ENCODE measurements at places on chromosomes 2 and 18.

- no peak for DNase-seq
Observed at GRCh38 chr2:119230219-119231185, 6.9 kb downstream of the STEAP3 start.

- no peak for DNase-seq
Observed at GRCh38 chr2:223113161-223113560, 61.2 kb downstream of the KCNE4 start.

GRCh38 chr2:40725040-40725439, 273.1 kb upstream of the SLC8A1 start:
- no peak for DNase-seq

DNA sequence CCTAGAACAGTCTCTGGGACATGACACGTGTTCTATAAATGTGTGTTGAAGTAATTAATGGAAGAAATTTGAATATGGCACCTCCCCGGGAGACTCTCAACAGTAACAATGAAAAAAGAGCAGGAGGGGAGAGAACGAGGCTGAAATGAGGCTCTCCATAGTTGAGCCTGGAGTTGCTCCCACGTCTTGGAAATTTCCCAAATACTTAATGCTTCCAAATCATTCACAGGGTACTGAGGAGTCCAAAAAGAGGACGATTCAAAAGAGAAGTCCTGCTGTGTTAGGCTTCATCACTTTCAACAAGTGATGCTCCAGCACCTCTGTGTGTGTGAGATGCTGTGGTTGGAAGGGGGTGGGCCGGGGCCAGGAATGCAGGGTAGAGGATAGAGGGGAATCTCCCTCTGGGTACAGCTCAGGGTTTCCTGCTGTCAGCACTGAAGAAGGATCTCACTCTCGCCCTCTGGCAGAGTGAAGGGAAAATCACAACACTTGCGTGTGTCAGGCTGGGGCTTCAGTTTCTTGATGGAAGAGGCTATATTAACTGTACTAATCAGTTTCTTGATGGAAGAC, 18.1 kb upstream of the ZNF407 start:
- DNase-seq, result no peak

DNA sequence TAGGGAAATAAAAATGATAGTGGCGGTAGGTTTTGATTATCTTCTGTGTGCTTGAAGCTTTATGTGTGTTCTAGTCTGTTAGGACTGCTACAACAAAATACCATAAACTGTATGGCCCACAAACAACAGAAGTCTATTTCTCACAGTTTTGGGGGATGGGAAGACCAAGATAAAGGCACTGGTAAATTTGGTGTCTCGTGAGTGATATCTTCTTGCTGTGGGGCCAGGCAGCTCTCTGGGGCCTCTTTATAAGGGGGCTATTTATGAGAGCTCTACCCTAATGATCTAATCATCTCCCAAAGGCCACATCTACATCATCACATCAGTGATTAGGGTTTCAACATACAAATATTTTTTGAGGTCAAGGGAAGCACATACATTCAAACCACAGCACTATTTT, 86.8 kb upstream of the SPHKAP start:
- DNase-seq, result no peak

DNA sequence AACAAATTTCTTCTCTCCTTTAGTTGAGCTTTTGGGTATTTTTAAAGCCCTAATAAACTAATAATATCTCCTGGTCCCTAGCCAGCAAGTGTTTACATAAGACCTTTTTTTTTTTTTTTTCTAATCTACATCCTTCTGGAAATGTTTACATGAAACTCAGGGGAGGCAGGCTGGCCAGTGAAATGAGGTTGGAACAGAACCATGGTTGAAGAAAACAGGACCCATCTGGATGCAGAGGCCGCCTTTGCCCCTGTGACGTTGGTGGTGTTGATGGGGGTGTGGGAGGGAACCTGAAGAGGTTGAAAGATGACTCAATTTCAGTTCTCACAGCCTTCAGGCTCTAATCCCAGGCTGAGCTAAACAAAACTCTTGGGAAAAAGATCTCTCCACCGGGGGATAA, 118.5 kb downstream of the NRP2 start:
- DNase-seq, result peak; percentile 15

- no peak for DNase-seq
Observed at GRCh38 chr18:13137670-13138419, 80.7 kb upstream of the LDLRAD4 start.

- no peak for DNase-seq
Observed at GRCh38 chr2:168293766-168294165, 46.4 kb upstream of the STK39 start.

GRCh38 chr2:15799432-15799827, 140.9 kb upstream of the MYCN start:
- DNase-seq, result no peak

DNA sequence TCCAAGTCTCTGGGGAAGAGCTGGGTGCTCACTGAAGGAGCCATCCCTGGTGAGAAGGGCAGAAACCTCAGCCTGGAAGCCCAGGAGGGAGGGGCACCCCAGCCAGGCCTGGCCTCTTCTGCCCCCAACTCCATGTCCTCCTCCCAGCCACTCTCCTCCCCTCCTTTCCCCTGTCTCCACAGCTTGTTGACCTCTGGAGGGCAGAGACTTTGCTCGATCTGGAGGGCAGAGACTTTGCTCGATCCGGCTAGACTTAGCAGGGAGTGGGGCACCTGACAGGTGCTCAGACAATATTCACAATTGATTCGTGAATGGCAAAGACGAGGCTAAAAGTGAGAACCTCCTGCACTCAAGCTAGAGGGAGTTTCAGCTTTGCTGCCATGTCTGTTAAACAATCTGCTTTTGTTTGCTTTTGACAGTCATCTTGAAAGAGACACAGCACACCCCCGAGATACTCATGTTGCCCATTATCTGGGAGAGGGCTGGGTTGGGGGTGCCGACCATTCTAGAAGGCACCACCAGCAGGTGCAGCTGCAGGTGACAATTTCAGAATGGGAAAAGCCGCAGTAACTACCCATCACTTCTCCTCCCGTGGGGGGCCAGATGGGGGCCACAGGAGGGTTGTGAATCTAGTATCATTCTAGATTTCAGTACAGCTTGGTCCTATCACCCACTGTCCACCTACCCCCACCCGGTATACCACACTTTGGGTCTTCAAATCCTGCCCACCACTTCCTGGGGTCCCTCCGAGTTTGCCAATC, 54.8 kb downstream of the DNMT3A start:
- DNase-seq, result no peak

- DNase-seq, result no peak
Observed at GRCh38 chr18:54813305-54813704, 15.0 kb upstream of the RAB27B start.

- no peak for DNase-seq
Observed at GRCh38 chr2:24824966-24825882, 32.0 kb downstream of the CENPO start.

GRCh38 chr2:35251156-35251555, 1104.4 kb upstream of the CRIM1 start:
- DNase-seq, result no peak

DNA sequence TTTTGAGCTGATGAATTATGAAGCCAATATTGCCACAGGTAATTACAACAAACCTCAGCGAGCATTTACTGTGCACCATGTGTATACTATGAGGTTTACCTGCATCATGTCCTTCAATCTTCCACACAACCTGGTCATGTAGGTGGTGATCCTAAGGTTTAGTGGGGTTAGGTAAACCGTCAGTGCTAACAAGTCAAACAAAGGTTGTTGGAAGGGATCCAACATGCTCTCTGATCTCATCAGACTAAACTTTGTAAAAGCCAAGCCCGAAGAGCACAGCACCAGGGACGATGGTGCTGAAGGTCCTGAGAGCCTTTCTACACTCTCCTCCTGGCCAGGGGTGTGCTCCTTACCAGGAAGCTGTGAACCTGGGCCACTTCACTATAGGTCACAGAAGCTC, 29.4 kb downstream of the SH3YL1 start:
- peak; percentile 49 for DNase-seq

All from LNCaP clone FGC (cell line).